ENCODE measurements at places on chromosomes 4 and X.

DNA sequence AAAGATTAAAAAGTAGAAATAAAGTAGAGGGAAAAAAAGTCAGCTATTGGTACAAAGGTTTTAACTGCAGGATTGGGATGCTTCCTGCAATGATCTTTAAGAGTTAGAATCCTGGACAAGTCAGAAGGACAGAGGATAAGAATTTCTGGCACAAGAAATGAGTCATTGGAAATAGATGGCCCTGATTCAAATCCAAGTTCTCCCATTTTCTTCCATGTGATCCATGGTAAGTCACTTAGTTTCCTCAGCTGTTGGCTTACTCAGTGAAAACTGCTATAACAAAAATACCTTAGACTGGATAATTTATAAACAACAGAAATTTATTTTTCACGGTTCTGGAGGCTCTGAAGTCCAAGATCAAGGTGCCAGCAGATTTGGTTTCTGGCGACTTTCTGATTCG, 13.3 kb upstream of the TBC1D19 start:
- no peak for DNase-seq

- no peak for DNase-seq
Observed at GRCh38 chr4:77881460-77882295, 19.0 kb downstream of the MRPL1 start.

DNA sequence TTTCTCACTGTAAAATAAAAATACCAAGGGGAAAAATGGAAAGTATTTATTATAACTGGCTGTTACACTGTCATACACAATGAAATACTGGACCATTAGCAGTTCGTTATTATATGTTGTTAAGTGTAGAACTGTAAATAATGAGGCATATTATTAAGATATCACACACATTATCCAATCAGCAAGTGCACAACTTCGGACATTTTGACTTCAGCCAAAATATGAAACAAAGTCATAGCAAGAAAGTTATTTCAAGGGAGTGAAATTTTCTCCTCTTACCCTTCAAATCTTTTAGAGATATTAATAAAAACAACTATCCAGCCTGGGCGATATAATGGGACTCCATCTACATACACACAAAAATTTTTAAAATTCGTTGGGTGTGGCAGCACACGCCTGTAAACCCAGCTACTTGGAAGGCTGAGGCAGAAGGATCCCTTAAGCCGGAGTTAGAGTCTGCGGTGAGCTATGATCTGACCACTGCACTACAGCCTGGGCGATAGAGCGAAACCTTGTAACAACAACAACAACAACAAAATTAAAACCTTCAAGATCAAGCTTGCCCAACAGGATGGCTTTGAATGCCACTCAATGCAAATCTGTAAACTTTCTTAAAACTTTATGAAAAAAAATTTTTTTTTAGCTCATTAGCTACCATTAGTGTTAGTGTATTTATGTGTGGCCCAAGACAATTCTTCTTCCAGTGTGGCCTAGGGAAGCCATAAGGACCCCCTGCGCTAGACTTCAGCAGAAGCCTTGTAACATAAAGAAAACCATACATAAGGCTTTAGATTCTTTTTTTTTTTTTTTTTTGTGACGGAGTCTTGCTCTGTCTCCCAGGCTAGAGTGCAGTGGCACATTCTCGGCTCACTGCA, 1.3 kb upstream of the CISD2 start:
- DNase-seq: no peak

GRCh38 chrX:41512394-41512793, 65.3 kb downstream of the NYX start:
- DNase-seq: no peak

- no peak for DNase-seq
Observed at GRCh38 chr4:4249866-4250265, 1.8 kb upstream of the TMEM128 start.

- no peak for DNase-seq
Observed at GRCh38 chr4:27986476-27986875, 1125.8 kb downstream of the STIM2 start.

DNA sequence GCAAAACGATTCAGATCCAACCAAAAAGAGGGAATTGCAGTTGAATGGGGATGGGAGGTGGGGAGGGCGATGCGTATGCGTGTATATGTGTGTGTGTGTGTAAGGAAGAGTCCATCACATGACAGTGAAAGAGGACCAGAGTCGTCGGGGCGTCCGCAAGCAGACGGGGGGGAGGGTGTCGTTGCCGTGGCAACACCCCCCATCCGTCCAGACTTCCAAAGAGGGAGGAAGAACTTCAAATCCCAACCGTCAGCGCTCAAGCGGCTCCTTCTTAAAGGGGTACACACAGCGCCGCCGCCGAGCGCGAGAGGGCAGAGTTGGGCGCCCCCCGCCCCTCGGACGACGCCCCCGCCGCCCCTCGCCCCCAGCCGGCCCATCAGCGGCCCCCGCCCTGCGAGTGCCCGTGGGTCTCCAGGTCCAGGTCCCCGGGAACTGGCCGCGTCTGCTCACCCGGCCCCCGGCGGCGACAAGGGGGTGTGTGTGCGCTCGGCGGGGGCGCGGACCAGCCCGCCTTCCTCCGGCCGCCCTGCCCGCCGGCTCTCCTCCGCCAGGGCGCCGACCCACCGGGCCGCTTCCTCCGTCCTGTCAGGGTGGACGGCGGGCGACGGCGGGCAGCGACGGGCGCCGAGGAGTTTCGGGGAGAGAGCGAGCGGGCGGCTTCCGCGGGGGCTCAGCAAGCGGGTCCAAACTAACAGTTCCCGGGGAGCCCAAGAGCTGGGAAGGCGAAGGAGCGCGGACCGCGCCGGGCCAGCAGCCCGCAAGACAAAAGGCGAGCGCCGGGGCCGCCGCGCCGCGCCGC, 685 bp downstream of the LCORL start:
- peak; percentile 22 for DNase-seq

- DNase-seq: no peak
Observed at GRCh38 chrX:106168107-106168506, at the start of gene PWWP3B. Gene PWWP3B, plus strand, starts transcription at chrX:106168305. Its CDS starts 37,128 bp downstream, at chrX:106205433.

DNA sequence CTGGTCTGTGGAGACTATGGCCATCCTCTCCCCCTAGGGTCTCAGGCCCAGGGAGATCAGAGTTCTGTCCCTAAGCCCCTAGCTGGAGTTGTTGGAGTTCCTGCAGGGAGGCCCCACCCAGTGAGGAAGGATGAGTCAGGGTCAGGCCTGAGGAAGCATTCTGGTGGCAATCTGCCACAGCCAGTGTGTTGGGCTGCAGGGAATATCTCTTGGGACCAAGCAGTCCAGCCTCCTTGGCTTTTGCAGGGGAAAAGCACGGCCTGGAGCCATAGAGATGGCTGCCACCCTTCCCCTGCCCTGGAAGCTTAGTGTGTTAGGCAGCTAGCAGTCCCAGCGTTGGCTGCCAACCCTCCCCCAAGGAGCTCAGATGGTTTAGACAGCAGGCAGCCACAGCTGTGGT, 202.4 kb downstream of the RTL9 start:
- no peak for DNase-seq

DNA sequence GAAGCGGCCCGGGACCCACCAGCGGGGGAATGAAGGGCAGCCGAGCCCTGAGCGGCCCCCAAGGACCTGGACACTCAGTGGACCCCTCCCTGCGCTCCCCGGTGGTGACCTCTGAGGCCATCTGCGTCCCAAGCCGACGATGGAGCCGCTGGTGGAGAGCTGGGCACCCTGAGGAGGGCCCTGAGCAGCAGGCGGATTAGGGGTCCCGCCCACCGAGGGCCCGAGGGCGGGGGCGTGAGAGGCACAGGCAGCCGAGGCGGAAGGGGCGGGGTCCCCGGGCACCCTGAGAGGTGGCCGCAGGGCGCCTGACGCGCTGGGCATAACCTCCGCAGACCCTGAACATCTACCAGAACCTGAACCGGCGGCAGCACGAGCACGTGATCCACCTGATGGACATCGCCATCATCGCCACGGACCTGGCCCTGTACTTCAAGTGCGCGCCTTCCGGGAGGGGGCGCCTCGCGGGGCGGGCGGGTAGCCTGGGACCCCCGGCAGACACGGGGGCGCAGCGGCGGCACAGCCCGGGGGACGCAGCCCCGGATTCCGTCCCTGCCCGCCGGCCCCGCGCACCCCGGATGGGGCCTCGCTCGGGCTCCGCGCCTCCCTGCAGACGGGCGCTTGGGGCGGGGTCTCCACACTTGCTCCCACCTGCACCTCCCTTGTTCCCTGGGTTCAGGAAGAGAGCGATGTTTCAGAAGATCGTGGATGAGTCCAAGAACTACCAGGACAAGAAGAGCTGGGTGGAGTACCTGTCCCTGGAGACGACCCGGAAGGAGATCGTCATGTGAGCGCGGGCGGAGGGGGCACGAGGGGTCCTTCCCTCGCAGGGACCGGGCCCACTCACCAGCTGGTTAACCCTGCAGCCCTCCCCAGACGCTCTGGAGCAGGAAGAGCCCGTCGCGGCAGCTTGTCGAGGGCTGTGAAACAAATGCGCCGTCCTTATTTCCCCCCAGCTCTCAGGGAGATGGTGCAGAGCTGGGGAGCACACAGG, 10.3 kb downstream of the ATP5ME start:
- peak; percentile 72 for DNase-seq

- no peak for DNase-seq
Observed at GRCh38 chr4:75675004-75675531, 1.9 kb upstream of the G3BP2 start.

GRCh38 chrX:50448565-50448964, 22.1 kb downstream of the DGKK start:
- no peak for DNase-seq

DNA sequence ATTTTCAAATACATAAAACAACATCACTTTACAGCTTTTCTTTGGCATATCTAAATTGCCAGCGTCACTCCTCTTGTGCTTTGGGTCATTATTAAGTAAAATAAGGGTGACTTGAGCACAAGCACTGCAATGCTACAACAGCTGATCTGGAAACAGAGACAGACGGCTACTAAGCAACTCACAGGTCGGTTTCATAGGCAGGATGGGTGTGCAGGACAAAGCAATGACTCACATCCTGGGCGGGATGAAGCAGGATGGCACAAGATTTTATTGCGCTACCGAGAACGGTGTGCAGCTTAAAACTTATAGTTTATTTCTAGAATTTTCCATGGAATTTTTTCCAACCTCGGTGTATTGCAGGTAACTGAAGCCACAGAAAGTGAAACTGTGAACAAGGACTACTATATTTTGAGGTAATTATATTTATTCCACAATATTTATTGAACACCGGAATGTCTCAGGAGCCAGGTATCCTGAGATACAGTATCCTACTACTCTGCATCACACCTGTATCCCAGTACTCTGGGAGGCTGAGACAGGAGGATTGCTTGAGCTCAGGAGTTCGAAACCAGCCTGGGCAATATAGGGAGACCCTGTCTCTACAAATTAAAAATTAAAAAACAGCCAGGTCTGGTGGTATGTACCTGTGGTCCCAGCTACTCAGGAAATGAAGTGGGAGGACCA, 215.5 kb downstream of the APBB2 start:
- no peak for DNase-seq

- no peak for DNase-seq
Observed at GRCh38 chrX:789096-789495, 158.5 kb downstream of the SHOX start.

DNA sequence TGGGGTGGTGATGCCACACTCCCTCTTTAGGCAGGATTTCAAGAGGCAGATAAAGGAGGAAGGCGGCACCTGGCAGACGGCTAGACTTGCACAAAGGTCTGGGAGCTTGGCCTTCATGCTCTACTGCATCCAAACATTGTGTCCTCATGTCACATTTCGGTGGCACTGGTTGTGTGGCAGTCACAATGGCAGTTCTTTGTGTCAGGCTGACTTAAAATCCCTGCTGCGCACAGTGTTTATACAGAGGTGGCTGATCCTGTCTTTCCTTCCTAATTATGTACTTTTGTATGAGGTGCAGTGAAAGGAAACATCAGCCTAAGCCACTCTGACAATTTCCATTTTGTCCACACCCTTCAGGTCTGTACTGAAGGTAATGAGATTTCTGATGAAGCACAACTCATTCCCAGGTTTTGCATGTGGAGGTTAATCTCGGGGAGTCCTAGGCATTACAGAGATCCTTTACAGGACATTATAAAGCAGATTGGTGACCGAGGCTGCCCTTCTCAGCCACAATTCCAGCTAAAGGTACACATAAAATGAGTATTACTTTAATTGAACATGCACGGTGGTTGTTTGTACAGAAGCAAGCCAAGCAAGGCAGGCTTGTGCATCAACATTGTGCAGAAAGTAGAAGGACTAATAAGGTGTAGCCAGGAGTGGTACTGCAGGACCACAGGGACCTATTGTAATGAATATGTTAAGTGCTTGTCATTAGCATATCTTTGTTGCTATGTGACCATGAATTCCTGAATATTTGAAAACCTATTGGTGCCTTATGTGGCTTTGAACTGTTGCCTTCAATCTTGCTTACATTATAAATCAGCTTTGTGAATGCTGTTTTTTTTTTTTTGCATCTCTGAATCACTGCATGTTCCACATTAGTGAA, 147.6 kb downstream of the STK32B start:
- no peak for DNase-seq

- DNase-seq: no peak
Observed at GRCh38 chrX:110180928-110181310, 137.0 kb downstream of the AMMECR1 start.

DNA sequence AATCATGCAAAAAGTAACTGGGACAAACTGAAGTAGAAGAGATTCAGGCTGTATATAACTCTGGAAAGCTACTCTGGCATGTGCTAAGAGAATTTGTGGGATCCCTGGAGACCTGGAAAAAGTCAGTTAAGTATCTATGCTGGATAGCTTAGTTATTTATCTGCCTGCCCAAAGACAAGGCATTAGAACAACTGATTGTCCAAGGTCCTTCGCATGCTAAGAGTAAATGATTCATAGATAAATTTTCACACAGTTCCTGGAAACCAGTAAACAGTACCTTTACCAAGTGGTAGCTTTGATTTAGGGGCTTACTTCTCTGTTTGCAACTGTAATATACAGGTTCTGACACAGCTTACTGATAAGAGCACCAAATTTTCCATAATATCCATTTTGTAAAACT, 104.8 kb downstream of the ATP11C start:
- no peak for DNase-seq

DNA sequence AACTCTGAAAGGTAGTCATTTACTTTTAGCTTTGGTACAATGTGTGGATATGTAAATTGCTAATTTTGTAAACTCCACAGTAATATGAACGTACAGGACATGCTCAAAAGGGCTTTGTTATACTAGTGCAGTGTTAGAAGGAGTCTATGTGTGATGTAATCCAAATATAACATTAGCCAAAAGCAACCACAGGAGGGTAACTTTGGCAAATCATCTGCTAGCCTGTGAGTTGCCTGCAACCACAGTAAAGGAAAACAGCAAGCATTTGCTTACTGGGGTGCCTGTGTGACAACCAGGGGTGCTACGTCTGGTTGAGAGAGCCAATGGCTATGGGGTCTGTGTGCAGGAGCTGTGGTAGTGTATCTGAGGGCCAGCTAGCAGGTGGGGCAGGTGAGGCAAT, 245.8 kb downstream of the ADAMTS3 start:
- no peak for DNase-seq

DNA sequence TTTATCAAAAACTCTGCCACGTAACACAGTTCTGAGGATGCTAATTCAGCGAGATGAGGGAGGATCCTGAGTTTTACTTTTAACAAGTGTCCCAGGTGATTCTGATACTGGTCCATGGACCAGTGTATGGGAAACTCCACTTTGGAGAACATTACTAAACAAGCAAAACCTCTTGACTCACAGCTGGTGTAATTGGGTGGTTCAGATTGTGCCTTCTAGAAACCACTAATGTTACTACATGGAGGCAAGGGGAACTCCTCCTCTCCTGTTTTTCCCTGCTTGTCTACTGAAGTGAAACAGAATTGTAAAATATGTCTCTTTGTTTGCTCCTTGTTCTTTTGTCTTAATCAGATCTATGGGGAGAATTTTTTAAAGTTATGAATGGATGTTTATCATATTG, 62.6 kb downstream of the FRAS1 start:
- no peak for DNase-seq

GRCh38 chrX:18992829-18993228, 8.9 kb upstream of the PHKA2 start:
- no peak for DNase-seq
